DND-41 (cell line): ENCODE measurements at places on chromosomes 3 and 15.

DNA sequence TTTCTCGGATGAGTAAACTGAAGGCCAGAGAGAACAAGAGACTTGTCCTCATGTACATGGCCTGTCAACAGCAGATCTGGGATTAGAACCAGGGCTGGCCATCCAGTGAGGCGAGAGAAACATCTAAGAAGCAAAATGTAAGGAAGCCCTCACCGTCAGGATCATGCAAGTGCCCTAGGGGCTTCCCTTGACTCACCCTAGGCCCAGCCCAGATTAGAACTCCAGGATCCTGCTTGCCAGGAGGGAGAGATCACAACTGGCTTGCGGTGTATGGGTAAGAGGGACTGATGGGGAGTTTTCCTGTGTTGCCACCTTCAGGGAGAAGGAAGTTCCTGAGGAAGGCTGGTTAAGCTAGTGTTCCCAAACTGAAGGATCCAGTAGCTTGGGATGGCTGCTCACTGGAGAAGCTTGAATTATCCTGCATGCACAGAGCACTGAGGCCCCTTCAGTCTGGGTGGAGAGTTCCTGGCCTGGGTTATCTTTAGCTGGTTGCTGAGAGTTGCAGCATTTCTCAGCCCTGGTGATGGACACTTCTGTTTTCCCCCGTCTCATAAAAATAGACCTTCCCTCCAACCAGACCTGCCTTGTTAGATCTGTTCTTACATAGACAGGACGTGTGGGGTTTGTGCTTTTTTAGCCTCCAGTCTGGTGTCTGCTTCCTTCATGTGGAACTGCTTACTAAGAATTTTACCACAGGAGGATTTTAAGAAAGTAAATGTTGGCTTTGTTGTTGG is 28.2 kb upstream of the XIRP1 start:
- DNase-seq = no peak

DNA sequence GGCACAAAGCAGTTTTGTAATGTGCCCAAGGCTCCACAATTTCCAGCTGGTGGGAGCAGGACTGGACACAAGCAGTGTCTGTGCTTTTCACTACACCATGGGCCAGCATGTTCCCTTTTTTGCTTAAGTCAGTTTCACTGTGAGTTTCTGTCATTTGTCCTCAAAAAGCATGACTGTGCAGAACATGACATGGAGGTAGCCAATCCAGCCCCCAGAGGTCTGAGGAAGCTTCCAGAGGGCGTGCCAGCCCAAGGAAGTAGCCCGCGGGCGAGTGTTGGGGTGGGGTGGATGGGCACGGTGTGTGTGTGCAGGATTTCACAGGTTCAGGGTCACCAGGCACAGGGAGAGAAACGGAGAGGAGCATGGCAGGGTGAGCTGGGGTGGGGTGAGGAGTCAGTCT is 8.0 kb upstream of the EEFSEC start:
- DNase-seq = no peak

GRCh38 chr3:16174026-16174355 is 489 bp upstream of the GALNT15 start:
- DNase-seq = no peak

GRCh38 chr15:63458794-63459395 is 45.5 kb upstream of the USP3 start:
- DNase-seq = no peak

GRCh38 chr15:97652700-97653167 is 307.8 kb upstream of the ARRDC4 start:
- no peak for DNase-seq

DNA sequence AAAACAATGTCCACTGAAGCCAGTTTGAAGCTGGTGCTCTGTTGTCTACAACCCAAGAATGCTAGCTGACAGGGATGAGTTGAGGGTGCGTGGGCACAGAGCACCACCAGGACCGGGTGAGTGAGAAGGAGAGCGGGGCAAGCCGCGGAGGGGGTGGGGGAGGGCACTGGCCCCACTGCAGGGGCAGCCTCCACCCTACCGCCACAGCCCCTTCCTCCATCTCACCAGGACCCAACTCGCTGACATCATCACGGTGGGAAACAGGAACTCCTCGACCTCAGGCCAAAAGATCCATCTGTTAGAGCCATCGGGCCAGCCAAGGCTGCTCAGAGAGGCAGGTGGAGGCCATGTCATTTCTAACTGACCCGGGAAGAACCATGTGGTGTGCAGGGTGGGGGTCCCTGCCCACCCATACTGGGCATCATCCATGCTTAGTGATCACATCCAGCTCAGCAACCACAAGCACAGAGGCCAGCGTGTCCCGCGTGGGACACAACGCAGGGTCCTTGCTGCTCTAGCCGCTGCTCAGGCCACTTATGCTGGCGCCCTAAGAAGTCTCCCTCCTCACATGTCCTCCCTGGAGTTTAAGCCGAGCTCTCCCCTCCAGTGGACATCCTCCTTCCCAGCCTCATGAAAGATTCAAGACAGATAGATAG is 57.6 kb upstream of the GATA2 start:
- DNase-seq = no peak

DNA sequence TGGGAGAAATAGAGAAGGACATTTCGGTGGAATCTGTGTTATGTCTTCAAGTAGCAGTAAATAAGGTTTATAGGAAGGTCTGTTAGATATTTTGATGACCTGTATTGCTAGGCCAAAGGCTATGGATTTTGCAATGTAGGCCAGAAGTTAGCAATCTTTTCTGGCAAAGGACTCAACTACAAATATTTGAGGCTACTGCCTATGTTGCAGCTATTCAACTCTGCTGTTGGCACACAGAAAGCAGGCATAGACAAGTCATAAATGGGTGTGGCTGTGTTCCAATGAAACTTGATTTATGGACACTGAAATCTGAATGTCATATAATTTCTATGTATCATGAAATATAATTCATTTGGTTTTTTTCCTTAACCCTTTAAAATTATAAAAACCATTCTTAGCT is 438.7 kb upstream of the C2CD4B start:
- no peak for DNase-seq
